Breast epithelium (tissue), 4 donors: ENCODE measurements at places on chromosomes 12 and 14. TPM values are rescaled to one million over a fixed set of nuclear protein-coding genes. Genes with fewer than 3 reads are reported as not detected.

DTX1 gene
- 46.6 TPM for total RNA-seq

IFNG gene
- not detected for total RNA-seq

ALDH1L2 gene
- 2.3 TPM for total RNA-seq

IL26 gene
- not detected for total RNA-seq

LALBA gene
- total RNA-seq = not detected

CLEC9A gene
- total RNA-seq = not detected

KRT82 gene
- not detected for total RNA-seq

MAP3K9 gene
- total RNA-seq = 3.3 TPM

SPPL3 gene
- total RNA-seq = 27.1 TPM

MLXIP gene
- total RNA-seq = 31.1 TPM

BCDIN3D gene
- 3.9 TPM for total RNA-seq

BDKRB1 gene
- total RNA-seq = not detected

PRR4 gene
- total RNA-seq = 18.0 TPM

RNASE1 gene
- total RNA-seq = 125 TPM

CELA1 gene
- total RNA-seq = not detected

KCNA5 gene
- total RNA-seq = not detected

NPFF gene
- total RNA-seq = not detected

RNASE9 gene
- not detected for total RNA-seq

SVOP gene
- not detected for total RNA-seq

DEGS2 gene
- 10.2 TPM for total RNA-seq

RNFT2 gene
- 1.9 TPM for total RNA-seq

MLF2 gene
- 130 TPM for total RNA-seq

KRT8 gene
- 430 TPM for total RNA-seq

PLBD1 gene
- total RNA-seq = 19.8 TPM

APOF gene
- total RNA-seq = not detected

PDE3A gene
- total RNA-seq = 11.5 TPM

CCDC196 gene
- total RNA-seq = not detected

CCND2 gene
- total RNA-seq = 72.8 TPM

PRH2 gene
- total RNA-seq = not detected

SUOX gene
- 30.2 TPM for total RNA-seq

MDP1 gene
- 17.1 TPM for total RNA-seq

MGAT4C gene
- total RNA-seq = not detected

AQP2 gene
- total RNA-seq = not detected

HRK gene
- 0.33 TPM for total RNA-seq

SLC25A47 gene
- not detected for total RNA-seq

USP44 gene
- total RNA-seq = 3.7 TPM

CHMP4A gene
- 85.0 TPM for total RNA-seq

IGF1 gene
- total RNA-seq = 101 TPM

ARF3 gene
- 86.2 TPM for total RNA-seq

ADAMTS20 gene
- not detected for total RNA-seq
